Stimulated activated CD8-positive, alpha-beta memory T cell treated with anti-CD3 and anti-CD28 coated beads, Interleukin-2, amount 100 ng/mL, for 1 hour (primary cell): ENCODE measurements at places on chromosomes 6 and 20.

DNA sequence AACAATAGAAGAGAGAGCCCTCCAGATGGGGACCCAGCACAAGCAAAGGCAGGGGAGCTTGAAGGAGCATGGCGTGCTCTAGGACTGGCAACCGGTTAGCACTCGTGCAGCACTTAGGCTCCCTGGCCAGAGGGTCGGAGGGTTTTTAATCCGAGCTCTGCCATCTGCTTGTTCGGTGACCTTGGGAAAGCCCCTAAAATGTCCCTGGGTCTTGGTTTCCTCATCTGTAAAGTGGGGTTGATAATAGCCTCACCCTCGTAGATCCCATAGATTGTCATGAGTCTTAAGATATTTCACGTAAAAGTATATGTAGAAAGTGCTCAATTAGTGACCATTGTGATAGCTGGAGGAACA, 16.6 kb upstream of the HCK start:
- no peak for DNase-seq

DNA sequence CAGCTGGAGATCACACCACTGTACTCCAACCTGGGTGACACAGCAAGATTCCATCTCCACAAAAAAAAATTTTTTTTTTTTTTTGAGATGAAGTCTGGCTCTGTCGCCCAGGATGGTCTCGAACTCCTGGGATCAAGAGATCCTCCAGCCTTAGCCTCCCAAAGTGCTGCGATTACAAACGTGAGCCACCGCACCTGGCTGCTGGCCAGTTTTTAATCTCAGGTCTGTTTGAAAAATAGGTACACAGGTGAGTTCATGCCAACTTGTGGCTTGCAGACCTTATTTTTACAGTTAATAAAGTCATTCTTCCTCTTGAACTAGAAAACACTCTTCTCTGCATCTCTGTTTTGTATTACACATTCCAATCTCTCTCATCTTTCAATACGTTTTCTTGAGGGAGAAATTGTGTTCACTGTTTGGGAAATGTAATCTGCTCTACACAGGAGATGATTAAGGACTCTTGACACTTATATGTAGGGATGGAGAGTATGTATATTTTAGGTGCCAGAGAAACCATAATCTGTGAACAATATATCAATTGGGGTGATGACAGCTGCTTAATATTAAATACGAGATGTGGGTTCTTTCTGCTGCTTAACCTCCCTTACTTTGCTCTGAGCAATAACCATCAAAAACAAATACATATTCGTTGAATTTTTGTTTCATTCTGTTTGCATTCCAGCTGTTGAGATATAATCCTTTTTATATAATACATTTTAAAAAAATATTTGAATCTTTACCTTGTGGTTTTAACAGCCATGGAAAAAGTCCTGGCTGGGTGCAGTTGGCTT, 17.7 kb upstream of the RIPOR3 start:
- DNase-seq, result no peak

DNA sequence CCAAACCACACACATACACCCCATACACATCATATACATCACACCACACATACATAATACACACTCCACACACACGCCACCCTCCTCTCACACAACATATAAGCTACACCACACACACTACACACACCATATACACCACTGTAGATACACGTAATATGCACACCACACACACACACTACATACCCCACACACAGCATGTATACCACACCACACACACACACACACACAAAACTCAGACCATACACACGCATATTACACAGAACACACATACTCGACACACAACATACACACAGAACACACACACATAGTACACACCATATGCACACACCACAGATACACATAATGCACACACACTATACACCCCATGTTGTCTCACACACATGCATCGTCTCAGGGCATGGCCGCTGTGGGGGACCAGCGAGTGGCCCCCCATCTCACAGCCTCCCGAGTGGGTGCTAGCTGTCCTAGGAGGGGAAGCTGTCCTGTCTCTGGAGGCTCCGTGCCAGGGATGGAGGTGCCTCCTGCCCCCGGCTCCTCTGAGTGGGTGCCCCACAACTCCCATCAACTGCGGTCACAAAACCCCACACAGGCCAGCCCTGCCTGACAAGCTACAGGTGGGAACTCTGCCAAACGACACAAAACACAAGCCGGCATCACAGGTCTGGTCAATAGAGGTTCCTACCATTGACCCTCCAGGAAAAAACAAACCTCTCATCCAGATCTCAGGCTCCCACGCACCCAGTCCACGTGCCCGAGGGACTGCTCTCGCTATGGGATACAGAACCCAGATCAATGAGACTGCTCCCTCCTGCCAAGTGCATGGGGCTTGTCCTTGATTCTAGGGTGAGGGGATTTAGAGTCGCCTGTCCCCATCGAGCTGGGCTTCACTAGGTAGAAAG, 49.1 kb downstream of the DACT2 start:
- DNase-seq, result no peak

- DNase-seq, result no peak
Observed at GRCh38 chr6:14542670-14543366, 425.2 kb downstream of the CD83 start.

GRCh38 chr6:57259064-57259463, 37.0 kb upstream of the RAB23 start:
- no peak for DNase-seq
